ENCODE measurements at places on chromosomes 3 and 15. TPM values are rescaled to one million over a fixed set of nuclear protein-coding genes. Genes with fewer than 3 reads are reported as not detected.

- peak; percentile 36 for DNase-seq
These were observed 2.5 kb upstream of the RFTN1 start for GRCh38 chr3:16515885-16516420.

DNA sequence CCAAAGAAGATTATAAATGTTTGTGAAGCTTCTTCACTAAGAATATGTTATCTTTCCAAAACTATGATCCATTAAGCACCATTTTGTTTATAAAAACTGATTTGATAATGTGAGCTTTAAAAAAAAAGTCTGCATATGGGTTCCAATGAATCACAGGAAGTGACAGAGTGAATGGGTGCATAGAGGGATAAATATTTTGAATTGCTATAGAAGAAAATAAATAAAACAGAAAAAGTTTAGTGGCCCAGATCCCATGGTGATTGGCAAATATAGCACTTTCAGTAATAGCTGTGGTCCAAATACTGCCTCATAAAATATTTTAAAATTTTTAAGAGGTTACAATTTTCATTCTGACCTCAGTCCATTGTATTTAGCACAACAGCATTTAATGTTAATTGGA, 19.2 kb downstream of the CPA3 start:
- DNase-seq: no peak

- DNase-seq: no peak
These were observed 14.5 kb downstream of the MESP2 start for GRCh38 chr15:89790661-89791060.

GRCh38 chr3:37808656-37809055, 53.0 kb upstream of the CTDSPL start:
- DNase-seq: no peak

GRCh38 chr3:14373753-14374376, 28.5 kb upstream of the SLC6A6 start:
- no peak for DNase-seq

Gene GCSAM
- polyA plus RNA-seq: not detected

Gene CAPN7
- 5.8 TPM for polyA plus RNA-seq

Gene LDHAL6B
- not detected for polyA plus RNA-seq

Gene EPHB3
- 17.0 TPM for polyA plus RNA-seq

Gene SNX22
- polyA plus RNA-seq: 13.4 TPM

Gene CLDN1
- 0.44 TPM for polyA plus RNA-seq

Gene CCDC54
- polyA plus RNA-seq: not detected

Gene GOLGA8J
- not detected for polyA plus RNA-seq
